Activated CD4-positive, CD25-positive, alpha-beta regulatory T cell treated with anti-CD3 and anti-CD28 coated beads, Interleukin-2, amount 50 U/mL, for 24 hours (primary cell): ENCODE measurements at places on chromosomes 16 and 17.

- no peak for ATAC-seq
These were observed 20.8 kb upstream of the DNAH17 start for GRCh38 chr17:78598013-78598471.

DNA sequence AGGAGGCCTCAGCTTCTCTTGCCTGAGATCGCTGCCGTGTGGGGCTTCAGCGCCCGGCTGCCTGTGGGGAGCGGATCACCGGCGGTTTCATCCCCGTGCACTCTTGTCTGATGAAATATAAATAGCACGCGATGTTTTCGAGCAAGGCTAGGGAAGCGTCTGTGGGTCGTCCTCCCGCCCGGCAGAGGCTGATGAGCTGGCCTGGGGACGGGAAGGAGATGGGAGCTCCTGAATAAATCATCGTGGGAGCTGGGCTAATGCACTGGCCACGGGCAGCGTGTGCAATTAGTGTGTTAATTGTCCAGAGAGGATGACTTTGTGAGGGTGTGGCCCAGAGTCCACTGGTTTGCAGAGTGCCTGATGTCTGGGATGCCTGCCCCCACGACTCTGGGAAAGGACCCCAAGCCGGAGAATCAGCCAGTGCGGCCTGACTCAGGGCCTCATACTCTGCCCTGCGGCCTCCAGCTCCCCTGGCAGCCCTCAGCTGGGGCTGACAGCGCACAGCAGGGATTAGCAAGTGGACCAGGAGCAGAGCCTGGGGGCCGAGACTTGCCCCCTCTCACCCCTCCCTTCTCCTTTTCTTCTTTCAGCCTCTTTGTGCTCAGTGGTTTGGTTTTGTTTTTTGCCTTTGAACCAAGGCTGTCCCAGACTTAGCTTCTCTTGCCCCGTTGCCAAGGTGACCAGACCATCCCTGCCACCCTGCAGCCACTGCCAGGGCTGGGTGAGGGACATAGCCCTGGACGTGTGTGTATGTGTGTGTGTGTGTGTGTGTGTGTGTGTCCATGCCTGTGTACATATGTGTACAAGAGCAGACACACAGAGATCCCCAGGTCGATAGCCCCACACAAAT is 21.4 kb downstream of the KCNJ12 start:
- no peak for ATAC-seq

DNA sequence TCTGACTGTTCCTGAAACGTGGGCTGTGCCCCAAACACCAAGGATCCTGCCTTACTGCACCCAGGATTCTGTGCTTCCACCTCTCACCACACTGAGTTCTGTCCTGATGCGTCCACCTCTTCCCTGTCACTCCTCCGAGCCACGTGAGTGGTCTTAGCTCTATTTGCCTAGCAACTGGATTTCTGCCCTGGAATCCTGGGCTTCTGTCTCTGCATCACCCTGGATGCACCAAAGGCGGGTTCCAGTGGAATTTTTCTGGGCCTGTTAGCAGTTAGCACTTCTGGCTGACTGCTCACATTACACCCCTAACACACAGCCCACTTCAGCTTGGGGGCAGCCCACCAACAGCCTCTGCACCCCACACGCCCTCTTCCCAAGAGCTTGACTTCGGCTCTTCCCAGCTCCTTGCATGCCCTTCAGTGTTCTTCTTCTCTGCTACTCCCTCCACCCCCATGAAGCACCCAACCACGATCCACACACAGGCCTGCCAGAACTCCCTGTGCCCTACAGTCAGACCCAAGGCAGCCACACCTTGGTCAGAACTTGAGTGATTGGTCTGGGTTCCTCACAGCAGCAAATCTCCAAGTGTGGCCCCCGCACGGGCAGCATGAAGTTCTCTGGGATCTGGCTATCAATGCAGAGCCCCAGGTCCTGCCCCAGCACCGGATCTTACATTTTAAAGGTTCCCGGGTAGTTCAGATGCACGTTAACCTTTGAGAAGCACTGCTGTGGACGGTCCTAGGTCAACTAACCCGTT is 129.8 kb upstream of the RCVRN start:
- ATAC-seq: no peak

DNA sequence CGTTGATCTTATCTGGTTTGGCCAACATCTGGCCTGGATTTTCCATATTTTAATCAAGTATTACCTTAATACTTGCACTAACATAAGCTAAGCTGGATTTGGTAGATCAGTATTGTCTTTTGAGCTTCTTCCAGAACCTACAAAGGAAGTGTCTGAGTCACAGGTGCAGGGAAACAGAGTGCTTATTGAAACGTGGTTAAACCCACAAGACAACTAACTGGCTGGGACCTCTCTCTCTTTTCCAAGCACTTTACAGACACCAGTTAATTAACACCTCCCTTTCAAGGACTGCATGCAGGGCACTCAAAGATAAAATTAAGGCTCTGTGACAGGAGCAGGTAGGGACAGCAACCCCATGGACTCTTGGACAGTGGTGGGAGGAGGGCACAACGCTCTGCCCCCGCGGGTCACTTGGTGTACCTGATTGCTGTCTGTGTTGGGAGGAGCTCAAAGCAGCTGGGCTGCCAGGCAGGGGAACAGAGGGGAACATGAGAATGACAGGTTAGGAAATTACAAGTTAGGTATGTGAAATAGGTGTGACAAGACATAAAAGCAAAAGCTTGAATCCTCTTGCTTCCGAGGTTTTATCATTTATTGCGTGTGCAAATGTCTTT is 133.7 kb upstream of the MON1B start:
- ATAC-seq: no peak

DNA sequence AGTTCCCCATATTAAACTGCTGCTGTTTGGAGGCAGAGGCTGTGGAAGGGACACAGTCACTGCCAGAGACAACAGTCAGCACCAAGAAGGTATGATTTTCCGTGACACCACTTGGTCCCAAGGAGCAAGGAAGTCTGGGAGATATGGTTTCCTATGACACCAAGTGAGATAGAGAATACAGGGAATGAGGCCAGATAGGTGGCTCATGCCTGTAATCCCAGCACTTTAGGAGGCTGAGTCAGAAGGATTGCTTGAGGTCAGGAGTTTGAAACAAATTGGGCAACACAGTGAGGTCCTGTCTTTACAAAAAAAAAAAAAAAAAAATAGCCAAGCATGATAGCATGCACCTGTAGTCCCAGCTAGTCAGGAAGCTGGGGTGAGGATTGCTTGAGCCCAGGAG is 90.8 kb downstream of the ABCC12 start:
- ATAC-seq: no peak

DNA sequence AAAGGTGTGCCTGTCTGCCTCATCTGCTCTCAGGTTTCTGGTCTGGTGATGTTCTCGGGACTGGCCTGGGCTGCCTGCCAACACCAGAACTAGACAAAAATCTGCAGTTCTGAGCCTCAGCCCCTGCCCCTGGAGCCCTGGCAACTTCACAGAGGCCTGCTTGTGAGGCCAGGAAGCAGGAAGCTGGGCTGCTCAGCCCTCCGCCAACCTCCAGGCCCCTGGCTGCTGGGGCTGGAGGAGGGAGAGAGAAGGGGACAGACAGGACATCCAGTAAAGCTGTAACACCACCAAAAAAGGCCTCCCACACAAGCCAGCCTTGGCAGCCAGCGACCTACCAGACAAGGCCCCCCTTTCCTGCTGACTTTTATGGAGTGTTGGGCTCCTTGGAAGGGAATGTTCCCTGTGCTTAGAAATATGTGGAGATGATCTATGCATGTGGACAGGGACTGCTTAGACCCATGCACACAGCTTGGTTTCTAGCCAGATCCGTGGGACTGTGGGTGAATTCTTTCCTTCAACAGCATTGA is 157.6 kb downstream of the XYLT1 start:
- no peak for ATAC-seq

DNA sequence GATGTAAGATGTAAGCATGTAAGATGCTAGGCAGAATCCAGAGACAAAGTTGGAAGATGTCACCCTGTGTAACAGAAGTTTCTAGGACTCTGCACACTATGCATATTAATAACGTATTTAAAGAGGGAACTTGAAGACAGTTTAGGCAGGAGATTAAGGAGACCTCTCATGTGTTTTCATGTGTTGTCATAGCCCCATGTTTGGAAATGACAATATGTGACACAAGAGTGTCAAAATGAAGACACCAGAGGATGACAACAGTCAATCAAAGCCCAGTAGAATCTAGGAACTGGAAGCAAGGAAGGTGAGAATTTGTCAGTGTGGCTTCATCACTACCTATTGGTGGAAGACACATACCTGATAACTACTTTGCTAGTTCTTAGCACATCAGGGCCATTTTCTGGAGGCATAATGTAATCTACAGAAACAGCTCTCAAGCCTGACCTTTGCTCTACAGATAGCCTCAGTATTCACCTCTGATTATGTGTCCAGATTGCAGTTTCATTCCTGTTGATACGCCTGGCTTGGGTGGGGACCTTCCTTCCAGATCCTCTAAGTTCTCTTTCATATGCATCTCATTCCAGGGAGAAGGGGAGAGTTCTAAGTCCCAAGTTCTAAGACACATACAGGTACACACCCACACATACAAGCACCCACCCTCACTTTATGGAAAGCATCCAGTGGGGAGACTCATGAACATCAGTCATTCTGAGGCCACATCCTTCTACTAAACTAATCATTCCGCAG is 26.3 kb downstream of the PMP22 start:
- no peak for ATAC-seq

DNA sequence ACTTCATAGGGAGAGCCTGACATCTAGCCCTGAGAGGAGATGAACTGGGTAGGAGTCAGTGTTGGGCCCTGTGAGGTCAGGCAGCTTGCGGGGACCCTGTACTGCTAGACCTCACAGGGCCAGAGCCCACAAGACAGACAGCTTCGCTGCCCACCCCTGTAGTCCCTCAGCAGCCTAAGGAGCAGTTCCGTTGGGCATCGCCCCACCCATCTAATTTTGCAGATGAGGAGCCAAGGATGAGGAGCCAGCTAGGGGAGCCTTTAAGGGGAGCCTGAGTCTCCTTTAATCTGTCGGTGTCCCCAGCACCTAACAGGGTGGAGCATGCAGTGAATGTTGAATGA is 755 bp upstream of the TUFM start:
- no peak for ATAC-seq

GRCh38 chr16:68345958-68346635 is 35.3 kb downstream of the PRMT7 start:
- ATAC-seq: no peak

DNA sequence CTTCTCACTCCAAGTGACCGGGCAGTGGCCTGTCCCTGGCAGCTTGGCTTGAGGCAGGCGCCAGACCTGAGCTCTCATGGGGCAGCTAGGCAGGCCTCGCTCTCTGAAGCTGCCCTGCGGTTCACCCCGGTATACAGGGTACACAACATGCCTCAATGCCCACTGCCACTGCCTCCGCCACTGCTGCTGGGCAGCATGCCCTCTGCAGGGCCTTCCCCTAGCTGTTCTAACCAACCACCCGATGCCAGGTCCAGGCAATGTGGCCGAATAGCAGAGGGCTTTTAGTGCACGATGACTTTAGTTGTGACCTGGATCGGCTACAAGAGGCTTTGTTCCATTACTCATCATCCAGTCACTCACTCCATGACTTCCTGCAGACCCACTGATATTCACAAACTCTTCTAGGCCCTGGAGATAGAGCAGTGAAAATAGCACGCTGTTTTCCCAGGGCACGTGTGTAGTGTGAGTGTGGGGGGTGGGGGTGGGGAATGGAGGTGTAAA is 19.7 kb downstream of the CDC42EP4 start:
- ATAC-seq: no peak

DNA sequence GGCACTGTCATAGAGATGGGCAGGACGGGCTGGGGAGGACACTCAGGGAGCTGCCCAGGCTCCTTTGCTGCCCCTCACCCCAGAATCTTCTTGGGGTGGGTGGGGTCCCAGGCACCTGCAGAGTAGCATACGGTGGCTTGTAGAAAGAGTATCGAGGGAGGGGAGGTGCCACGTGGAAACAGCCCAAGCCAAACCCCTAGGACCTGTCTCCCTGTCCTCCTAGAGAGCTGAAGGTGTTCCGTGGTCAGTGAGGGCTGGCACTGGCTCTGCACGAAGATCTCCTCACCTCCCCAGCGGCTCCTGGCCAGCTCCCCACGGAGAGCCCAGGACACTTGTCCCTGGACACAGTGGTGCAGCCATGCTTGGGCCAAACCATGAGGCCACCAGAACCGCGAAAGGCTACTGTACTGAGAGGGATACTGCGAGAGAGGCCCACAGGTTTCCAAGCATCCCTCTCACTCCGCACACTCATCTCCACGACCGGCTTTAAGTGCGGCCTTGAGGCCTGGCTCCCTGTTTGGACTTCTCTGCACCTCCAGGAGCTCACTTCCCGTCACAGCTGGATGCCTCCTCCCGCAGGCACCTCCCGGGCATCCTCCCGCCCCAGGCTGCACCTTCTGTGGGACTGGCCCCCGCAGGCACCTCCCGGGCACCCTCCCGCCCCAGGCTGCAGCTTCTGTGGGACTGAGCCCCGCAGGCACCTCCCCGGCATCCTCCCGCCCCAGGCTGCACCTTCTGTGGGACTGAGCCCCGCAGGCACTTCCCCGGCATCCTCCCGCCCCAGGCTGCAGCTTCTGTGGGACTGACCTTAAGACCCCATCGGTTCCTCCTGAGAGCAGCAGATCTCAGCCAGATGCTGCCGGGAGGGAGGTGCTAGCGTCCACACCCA is 2.0 kb upstream of the MAFG start:
- ATAC-seq: no peak

DNA sequence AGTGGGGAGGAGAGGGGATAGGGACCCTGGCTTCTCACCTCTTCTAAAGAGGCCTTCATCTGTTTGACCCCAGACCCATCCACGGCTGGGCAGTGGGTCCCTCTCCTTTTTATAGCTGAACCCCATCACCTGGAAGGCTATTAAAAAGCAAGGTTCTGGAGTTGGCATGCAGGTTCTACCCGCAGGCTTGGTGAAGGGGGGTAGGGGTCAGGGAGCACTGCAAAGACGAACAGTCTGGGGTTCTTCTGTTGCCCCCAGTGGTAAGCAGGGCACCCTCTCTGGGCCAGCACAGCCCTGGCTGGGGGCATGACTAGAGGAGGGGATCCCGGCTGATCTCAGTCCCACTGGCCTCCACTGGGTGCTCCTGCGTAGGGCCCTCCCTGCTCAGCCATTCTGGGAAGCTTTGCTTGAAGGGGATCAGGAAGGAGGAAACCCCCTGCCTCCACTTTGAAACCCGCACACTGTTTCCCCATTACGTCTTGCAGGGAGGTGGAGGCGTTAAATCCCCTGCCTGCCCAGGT is 13.6 kb downstream of the CMIP start:
- ATAC-seq: no peak

DNA sequence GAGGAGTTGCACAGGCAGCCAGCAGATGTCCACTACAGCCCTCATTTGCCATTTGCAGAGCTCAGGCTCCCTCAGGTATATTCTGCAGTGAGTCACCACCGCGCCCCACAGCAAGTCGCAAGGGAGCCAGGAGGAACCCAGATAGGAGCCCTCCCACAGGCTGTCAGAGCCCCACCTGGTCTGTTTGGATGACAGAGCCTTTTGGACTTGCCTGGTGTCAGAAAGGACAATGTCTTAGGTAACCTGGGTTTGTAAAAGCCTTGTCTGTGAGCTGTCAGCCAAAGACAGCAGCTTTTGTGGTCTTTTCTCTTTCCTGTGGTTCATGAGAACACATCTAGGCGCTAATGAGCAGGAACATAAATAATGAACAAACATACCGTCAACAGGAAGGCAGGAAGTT is 70.9 kb downstream of the GNAO1 start:
- ATAC-seq: peak; percentile 48

- no peak for ATAC-seq
These were observed 111.7 kb downstream of the MAP2K6 start for GRCh38 chr17:69525920-69526841.

- ATAC-seq: no peak
These were observed 15.7 kb upstream of the ERCC4 start for GRCh38 chr16:13904179-13904691.

- ATAC-seq: no peak
These were observed 301.5 kb upstream of the CDH5 start for GRCh38 chr16:66064801-66065530.

GRCh38 chr16:29756654-29757053 is 10.9 kb upstream of the C16orf54 start:
- ATAC-seq: no peak

- no peak for ATAC-seq
These were observed 26.6 kb downstream of the AIPL1 start for GRCh38 chr17:6408276-6408675.
